ENCODE measurements at places on chromosomes 7 and 10.
A peak's percentile ranks its signal among the peaks of the same experiment; 100 is the strongest.

GRCh38 chr10:32379318-32379949 lies 32.5 kb upstream of the EPC1 start:
- no peak for DNase-seq

GRCh38 chr10:11063856-11064255 lies 46.2 kb downstream of the CELF2 start:
- DNase-seq, result no peak

DNA sequence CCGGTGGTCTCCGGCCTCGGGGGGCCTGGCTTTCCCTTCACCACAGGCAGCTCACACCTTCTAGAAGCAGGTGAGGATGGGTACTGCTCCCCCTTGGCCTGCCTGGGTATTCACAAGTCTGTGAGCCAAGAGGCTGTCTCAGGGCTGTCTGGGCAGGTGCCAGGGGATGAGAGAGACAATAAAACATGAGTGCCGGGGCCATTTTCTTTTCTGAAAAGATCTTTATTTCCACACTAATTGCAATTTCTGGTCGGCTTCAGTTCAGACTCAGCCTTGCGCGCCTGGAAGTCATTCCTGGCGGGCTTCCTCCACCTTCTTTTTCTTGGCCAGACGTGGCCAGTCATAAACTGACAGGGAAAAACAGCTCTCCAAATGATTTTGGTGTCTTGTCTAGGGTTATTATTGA lies 171.2 kb downstream of the ARHGAP12 start:
- DNase-seq, result no peak

- DNase-seq, result no peak
Observed at GRCh38 chr10:3877211-3878000, 92.4 kb upstream of the KLF6 start.

- no peak for DNase-seq
Observed at GRCh38 chr7:64541438-64542359, 21.2 kb downstream of the ZNF680 start.

DNA sequence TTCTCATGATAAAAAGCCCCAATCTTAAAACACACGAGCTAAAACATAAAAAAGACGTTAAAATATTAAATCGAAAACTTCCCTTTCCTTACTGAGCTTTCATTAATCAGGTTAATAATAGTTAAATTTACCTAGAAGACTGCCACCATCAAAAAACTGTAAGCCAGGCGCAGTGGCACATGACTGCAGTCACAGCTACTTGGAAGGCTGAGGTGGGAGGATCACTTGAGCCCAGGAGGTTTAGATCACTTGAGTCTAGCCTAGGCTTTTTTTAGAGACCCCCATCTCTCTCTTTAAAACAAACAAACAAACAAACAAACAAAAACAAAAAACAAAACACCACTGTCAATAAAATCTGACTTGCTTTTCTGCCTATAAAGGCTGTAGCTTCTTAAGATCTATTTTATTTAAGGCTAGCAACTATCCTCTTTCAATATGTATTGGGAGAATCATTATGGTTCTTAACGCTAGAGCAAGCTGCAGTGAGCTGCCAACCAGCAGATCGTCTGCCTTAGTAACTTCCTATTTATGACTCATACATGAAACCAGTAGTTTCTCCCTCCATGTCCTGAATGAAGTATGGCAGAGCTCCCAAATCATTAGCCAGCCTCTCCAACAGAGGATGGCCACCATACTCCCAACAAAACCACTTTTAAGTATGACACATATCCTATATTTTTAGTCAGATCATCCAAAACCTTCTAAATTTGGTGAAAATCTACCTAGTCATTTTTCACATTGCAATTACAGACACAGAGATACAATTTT lies 163.7 kb downstream of the SRPK2 start:
- DNase-seq, result no peak

DNA sequence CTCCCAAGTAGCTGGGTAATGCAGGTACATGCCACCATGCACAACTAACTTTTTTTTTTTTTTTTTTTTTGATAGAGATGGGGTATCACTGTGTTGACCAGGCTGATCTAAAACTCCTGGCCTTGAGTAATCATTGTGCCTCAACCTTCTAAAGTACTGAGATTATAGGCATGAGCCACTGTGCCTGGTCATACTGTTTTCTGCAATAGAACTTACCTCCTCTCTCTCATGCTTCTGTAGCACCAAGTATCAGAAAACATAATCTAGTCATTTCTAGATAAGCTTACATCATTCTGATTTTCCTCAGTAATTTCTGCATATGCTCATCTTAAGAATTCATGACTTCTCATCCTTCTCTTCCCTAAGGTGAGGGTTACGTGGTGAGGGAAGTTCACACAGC lies 210.0 kb downstream of the IMMP2L start:
- no peak for DNase-seq

DNA sequence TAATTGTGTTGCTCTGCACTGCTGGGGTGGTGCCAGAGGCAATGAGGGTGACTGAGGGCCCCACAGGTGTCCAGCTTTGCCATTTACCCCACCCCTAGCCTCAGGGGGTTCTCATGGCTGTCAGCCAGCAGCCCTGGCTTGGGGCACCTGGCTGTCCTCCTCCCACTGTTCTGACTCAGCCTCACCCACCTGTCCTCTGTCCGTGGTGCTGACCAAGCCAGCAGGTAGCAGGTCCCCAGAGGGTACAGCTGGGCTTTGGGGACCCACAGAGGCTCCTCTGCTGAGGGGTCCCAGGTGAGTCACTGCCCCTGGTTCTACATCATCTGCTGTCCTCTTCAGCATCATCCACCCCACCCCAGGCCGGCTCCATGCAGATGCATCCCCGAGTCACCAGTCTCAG lies 32.2 kb upstream of the ZNF716 start:
- no peak for DNase-seq

DNA sequence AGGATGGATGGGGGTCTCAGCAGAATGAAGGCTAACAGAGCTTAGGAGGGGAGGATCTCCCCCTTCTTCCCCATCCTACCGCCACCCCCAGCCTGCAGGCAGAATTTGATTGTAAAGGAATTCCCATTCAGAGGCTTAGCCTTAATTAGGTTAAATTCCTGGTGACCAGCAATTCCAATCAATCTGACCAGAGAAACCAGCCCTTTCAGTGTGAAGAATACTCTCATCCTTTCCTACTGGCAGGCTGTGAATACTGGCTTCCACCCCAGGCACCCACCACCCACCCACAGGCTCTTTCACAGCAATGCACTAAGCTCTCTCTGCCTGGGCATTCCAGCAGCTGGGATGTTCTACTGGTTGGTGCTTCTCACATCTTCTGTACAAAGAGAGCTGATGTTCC lies 137.9 kb upstream of the LYZL1 start:
- no peak for DNase-seq

- no peak for DNase-seq
Observed at GRCh38 chr7:122136639-122137245, 7.3 kb downstream of the AASS start.

GRCh38 chr10:132832186-132832969 lies 46.4 kb upstream of the NKX6-2 start:
- no peak for DNase-seq

GRCh38 chr10:126674741-126675515 lies 4.4 kb upstream of the C10orf90 start:
- DNase-seq, result no peak

- no peak for DNase-seq
Observed at GRCh38 chr7:8283968-8284367, 22.0 kb upstream of the ICA1 start.

- DNase-seq, result no peak
Observed at GRCh38 chr10:111101796-111102195, 25.0 kb downstream of the ADRA2A start.

DNA sequence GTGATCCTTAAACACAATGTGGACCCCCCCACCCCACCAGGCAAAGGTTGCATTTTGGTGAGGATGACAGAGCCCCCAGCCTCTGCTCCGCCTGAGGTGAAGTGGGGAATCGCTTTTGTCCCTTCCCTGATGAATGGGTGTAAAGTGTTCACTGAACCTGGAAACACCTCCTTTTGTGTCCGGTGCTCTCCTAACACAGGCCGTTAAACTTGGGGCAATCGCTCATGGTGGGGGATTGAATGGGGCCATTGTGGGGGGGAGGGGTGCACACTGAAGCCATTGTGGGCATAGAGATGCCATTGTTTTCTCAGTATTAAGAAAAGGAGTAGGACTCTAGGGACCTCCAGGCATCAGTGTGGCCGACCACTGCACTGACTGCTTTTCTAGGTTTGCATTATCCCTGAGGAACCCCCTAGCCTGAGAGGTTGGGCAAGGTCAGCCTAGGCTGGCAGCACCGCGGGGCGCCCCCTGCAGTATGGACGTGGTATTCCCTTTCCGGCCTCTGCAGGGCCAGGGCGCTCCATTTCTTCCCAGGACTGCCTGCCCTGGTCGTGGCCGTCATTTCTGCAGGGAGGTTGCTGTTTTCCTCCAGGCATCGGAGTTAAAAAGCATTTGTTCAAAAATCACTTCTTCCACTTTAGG lies 158.3 kb downstream of the TCF7L2 start:
- DNase-seq, result no peak

DNA sequence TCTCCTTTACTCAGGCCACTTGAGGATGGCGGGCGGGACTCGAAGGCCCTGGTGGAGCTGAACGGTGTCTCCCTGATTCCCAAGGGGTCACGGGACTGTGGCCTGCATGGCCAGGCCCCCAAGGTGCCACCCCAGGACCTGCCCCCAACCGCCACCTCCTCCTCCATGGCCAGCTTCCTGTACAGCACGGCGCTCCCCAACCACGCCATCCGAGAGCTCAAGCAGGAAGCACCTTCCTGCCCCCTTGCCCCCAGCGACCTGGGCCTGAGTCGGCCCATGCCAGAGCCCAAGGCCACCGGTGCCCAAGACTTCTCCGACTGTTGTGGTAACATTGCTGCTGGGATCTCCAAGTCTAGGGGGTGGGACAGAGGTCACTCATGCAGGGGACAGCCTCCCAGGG lies 65.7 kb downstream of the GTF2IRD1 start:
- no peak for DNase-seq

GRCh38 chr7:151404216-151405011 lies 5.4 kb downstream of the WDR86 start:
- no peak for DNase-seq

GRCh38 chr7:54904130-54904529 lies 114.7 kb upstream of the EGFR start:
- no peak for DNase-seq

DNA sequence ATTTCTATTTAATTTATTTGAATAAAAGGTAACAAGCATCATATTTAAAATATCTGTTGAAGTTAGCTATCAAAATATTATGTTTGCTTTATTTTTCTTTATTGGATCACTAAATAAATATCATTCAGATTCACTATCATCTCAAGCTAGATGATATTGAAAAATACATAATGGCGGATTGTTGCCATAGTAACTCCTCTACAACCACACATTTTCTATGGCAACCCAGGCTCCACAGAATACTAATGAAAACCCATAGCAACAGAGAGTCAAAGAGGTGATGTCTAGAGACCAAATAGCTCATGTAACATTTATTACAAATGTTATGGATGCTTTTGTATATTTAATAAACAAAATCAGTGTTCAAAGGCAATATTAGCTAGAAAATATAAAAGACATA lies 148.9 kb upstream of the CDK1 start:
- DNase-seq, result no peak

DNA sequence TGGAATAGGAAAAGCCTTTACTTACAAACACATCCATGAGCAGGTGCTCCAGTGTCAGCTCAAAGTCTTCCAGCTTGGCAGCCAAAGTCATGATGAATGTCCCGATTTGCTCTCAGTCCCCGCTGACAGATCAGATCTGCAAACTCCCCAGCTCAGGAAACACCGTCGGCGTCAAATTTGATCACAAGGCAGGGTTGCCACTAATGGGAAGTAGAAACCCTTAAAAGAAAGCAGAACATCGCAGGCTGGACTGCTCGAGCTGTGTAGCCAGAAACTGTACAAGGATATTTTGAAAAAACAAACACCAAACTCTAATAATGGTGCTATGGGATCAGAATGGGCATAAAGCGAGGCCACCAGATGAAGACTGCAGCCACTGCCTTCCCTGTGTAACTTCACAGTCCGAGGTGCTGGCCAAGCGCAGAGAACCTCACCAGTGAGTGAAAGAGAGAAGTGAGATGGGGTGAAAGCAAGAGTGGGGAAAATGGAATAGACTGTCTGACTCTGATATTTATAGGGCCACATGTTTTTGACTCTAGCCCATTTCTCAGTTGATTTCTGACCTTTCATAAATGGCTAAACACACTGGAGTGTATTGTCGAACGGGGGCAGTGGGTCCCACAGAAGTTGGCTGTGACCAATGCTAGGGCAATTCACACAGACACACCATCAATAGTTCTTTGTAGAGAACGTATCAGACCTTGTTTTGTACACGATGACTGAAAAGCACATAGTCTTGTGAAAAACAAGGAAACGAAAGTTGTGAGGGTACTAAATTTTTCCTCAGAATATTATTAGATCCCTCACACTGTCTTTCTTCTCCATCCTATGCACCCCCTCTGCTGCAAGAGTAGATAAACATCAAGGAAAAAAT lies 306.2 kb downstream of the FRMD4A start:
- no peak for DNase-seq

DNA sequence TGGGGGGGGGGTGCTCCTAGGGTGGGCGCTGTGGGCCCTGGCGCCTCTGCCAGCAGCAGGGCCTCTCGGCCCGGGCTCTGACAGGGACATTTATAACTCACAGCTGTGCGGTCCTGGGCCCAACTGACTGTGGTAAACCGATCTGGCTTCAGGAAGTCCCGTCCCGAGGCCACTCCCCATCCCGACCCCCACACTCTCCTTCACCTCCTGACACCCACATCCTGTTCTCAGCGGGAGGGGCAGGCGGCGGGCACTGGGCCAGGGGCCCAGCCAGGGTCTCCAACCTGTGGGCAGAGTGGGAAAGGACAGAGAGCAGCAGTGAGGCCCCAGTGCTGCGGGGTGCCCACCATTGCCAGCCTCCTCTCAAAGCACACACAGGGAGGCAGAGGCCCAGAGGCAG lies 69.1 kb downstream of the ZMIZ1 start:
- DNase-seq, result peak; percentile 6

- DNase-seq, result no peak
Observed at GRCh38 chr10:88793712-88794299, 8.7 kb upstream of the LIPM start.

- no peak for DNase-seq
Observed at GRCh38 chr10:32307609-32308008, 39.3 kb downstream of the EPC1 start.

GRCh38 chr7:142412551-142413193 lies 154.8 kb upstream of the PRSS58 start:
- DNase-seq, result peak; percentile 12

GRCh38 chr10:31920538-31920937 lies 8.1 kb downstream of the ARHGAP12 start:
- DNase-seq, result no peak
